CD8-positive, alpha-beta T cell (primary cell): ENCODE measurements at places on chromosomes 12 and 14.
A peak's percentile ranks its signal among the peaks of the same experiment; 100 is the strongest.

DNA sequence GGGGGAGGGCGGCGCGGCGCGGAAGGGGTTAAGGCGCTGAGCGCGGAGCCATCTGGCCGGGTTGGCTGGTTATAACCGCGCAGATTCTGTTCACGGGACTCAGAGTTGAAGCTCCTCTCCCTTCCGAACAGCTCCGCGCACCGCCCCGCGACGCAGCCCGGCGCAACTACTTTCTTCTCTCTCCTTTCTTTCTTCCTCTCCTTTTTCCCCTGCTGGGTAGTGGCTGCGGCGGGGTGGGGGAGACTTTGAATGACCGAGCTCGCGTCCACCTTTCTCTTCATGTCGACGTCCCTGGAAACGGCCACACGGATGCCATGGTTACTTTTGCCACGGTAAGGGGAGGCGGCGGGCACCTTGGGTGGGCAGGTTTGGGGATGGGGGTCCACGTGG is at the start of gene NTF3:
TSS of gene NTF3 (plus strand) at position 98 of the 390 bp plus-strand sequence. CDS start at position 315, 217 bp downstream.
- DNase-seq = no peak

DNA sequence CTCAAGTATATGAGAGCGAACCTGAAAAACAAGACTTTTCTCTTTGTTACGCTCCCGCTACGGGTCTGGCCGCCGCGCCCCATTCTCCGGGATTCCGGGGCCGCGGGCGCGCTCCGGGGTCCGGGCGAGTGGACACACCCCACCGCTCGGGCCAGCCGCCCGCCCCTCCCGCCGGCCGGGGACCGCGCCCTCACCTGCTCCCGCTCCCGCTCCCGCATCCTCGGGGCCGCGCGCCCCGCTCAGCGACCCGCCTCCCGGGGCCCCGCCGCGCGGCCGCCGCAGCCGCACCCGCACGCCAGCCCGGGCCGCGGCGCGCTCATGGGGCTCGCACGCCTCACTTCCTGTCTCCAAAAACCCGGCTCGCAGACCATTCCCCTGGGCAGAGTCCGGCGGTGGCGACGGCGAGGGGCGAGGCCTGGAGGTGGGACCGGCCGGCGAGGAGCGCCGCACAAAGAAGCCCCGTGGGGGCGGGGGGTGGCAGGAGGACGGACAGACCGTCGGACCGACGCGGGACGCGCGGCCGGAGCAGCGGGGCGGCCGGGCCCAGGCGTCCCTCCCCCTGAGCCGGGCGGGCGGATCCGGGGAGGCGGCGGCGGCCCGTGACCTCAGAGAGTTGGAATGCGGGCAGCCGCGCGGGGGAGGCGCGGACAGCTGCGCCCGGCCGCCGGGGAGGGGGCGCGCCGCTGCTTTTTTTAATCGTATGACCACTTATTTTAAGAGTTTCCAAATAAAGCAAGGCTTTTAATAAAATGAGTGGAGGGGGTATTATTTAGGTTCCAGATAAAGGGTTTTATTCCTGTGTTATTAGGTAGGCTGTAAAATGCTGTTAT is at the start of gene PTPN21:
TSS of gene PTPN21 (minus strand) at position 551 of the 830 bp plus-strand sequence. CDS start 4,590 bp downstream, outside the sequence.
- DNase-seq = no peak

DNA sequence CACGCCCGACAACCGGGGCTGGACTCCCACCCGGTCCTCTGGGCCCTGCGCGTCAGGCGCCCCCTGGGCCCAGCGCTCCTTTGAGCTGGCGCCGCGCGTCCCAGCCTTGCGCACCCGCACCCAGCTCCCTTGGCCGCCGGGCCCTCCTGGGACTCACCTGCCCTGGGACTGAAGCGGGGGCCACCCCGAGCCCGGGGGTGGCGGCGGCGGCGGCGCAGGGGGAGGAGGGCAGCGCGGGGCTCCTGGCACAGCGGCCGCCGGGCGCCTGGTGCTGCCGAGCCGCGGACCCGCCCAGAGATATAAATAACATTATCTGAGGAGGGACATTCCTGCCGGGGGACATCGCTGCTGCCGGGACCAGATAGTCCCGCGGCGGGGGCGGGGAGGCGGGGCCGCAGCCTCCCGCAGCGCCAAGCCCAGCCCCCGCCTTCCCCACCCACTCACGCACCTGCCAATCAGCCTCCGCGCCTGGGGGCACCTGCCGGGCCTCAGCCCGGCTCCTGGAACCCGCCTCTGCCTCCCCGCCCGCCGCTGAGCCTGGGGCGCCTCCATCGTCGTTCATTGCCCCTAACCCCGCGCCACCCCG is at the start of gene SPTB:
TSS of gene SPTB (minus strand) at position 273 of the 586 bp plus-strand sequence. CDS start 56,813 bp downstream, outside the sequence.
- peak; percentile 61 for DNase-seq

DNA sequence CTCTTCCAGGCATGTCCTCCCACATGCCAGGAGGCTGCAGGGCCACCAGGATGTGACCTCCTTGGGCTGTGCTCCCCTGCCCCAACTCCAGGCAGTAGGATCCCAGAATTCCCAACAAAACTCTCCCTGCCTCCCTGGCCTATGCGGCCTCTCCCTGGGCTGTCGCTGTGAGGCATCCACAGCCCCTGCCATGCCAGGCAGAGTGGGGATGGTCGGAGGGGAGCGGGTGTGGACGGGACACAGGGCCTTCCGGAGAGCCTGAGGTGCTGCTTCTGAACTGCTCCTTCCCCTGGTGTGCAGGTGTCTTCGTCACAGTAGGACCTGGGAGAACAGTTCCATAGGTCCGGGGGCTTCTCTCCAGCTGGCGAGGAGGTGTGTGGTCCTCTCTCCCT is 18.3 kb downstream of the GPR132 start:
- no peak for DNase-seq

GRCh38 chr14:74836251-74836960 is 39.5 kb downstream of the PROX2 start:
- no peak for DNase-seq

- DNase-seq = no peak
These were observed 5.9 kb downstream of the TOMM20L start for GRCh38 chr14:58401587-58401986.

- DNase-seq = no peak
These were observed 449.2 kb downstream of the DPF3 start for GRCh38 chr14:72444701-72445100.

GRCh38 chr12:120685522-120685921 is 1.4 kb upstream of the MLEC start:
- DNase-seq = no peak

GRCh38 chr14:75441728-75442127 is 13.9 kb downstream of the JDP2 start:
- no peak for DNase-seq

- DNase-seq = no peak
These were observed 31.9 kb downstream of the BMP4 start for GRCh38 chr14:53924753-53925152.

DNA sequence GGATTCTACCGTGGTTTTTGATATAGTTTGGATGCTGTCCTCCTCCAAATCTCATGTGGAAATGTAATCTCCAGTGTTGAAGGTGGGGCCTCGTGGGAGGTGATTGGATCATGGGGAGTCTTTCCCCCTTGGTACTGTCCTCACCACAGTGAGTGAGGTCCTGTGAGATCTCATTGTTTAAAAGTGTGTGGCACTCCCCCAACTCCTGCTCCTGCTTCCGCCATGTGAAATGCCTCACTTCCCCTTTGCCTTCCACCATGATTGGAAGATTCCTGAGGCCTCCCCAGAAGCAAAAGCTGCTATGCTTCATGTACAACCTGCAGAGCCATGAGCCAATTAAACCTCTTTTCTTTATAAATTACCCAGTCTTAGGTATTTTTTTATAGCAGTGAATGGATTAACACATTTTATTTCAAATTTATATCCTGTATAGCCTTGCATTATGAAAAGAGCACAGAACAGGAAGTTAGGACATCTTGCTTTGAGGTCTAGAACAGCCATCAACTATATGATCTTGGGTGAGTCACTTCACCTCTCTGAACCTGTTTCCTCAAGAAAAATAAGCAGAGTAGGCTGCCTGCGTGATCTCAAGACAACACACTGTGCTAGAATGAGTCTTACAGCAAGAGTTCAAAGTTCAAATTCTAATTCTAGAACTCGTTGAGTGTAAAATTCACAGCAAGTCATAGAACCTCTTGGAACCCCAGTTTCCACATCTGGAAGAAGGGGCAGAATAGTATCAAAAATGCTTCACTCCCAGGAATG is 160.9 kb upstream of the EEA1 start:
- DNase-seq = no peak

- no peak for DNase-seq
These were observed 352.0 kb downstream of the ZFP36L1 start for GRCh38 chr14:68440820-68441219.

- DNase-seq = no peak
These were observed 136.8 kb upstream of the NTF3 start for GRCh38 chr12:5295151-5295550.

DNA sequence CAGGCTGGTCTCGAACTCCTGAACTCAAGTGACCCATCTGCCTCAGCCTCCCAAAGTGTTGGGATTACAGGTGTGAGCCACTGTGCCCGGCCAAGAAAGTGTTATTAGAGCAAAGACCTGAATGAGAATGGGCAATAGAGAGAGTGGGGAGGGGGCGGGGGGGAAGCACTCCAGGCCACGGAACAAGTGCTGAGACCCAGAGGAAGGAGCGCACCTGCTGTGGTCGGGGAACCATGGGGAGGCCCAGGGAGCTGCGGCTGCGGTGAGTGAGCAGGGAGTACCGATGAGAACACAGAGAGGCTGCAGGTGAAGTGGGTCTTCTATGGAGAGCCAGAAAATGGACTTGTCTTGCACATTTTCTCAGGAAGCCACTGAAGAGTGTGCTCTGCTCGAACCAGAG is 10.8 kb downstream of the SMIM41 start:
- no peak for DNase-seq

DNA sequence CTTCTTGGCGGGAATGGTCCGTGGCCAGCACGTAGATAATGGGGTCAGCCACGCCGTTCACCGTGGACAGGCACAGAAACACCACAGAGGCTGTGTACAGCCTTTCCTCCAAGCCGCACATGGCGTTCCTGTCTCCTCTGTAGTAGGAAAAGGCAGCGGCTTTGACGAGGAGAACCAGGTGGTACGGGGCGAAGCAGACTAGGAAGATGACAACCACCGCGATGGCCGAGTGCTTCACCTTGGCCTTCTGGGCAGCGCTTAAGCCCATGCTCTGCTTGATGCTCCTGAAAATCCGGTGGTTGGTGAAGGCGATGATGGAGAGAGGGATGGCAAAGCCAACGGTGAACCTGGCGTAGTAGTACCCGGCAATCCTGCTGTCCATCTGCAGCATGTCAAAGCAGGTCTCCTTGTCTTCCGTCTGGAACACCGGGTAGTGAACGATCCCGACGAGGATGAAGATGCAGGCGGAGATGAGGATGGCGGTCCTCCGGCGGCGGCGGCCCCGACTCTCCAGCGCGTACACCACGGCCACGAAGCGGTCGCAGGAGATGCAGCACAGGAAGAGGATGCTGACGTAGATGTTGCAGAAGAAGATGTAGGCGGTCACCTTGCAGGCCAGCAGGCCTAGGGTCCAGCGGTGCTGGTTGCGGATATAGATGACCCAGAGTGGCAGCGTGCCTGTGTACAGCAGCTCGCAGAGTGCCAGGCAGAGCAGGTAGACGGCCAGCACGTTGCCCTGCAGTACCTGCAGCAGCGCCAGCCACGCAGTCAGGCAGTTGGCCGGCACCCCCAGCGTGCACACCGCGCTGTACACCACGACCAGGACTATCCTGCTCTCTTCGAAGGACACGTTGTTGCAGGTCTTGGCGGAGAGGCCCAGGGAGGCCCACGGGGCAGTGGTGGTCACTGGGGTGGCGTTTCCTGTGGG is 13.8 kb downstream of the GPR132 start:
- DNase-seq = no peak

- DNase-seq = no peak
These were observed 121.0 kb upstream of the EVL start for GRCh38 chr14:99944241-99944651.

GRCh38 chr14:104602933-104603325 is 1.6 kb downstream of the TMEM179 start:
- no peak for DNase-seq

DNA sequence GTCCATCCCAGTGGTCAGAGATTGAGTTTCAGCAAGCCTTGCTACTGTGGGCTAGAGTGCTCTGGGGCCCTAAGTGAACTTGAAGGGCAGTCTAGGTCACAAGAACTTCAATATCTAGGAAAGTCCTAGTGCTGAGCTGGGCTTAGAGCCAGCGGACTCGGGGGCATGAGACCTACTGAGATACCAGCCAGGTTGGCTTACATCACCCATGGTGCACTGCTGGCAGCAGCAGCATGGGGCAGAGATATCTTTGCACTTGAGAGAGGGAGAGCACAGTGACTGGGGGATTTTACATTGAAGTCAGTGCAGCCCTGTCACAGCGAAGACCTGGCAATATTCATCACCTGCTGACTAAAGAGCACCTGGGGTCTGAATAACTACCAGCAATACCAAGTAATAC is 158.3 kb upstream of the PRKD1 start:
- DNase-seq = no peak

- peak; percentile 66 for DNase-seq
These were observed 38.3 kb upstream of the PNMA1 start for GRCh38 chr14:73752297-73752992.

DNA sequence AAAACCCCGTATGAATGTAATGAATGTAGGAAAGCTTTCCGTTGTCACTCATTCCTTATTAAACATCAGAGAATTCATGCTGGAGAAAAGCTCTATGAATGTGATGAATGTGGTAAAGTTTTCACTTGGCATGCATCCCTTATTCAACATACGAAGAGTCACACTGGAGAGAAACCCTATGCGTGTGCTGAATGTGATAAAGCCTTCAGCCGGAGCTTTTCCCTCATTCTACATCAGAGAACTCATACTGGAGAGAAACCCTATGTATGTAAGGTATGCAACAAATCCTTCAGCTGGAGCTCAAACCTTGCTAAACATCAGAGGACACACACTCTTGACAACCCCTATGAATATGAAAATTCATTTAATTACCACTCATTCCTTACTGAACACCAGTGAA is 23.8 kb downstream of the ZNF891 start:
- no peak for DNase-seq

GRCh38 chr12:110983811-110984210 is 63.4 kb upstream of the MYL2 start:
- DNase-seq = no peak

GRCh38 chr12:105047308-105047707 is 37.0 kb downstream of the ALDH1L2 start:
- no peak for DNase-seq

DNA sequence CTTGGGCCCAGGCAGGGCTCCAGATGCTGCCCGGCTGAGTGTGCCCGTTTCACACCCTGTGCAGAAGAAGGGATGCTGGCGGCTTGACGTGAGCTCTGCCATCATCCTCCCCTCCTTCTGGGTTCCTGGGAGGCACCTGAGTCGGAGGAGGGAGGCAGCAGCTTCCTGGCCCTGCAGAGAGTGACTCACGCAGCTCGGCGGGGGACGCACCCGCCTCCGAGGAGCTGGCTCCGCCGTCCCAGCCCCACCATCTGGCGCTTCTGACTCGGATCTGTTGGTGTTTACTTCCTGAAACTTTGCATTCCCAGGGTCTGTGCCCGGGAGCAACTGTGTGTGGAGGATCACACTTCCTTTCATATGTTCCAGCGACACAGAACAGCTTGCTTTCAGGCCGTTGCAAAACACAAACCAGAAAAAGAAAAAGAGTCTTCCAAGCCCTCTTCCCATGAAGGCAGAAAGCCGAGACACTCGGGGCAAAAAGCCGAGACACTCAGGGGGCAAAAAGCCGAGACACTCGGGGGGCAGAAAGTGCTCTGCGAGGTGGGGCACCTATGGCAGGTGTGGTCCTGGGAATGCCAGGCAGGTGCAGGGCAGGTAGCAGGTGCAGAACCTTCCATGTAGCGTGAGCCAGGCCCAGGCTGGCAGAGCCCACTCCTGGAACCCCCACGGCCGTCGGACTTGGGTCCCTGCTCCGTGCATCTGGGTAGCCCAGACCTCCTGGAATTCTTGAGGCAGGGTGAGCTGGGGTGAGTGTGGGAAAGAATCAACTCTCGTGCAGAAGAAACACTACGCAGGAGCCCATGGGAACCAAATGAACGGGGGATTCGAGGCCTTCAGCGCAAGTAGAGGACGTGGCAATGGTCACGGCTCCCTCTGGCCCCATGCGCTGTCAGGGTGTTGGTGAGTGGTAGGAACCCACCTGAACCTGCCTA is 27.6 kb upstream of the GALNT9 start:
- no peak for DNase-seq
